ENCODE measurements at places on chromosomes 1 and 21.
A peak's percentile ranks its signal among the peaks of the same experiment; 100 is the strongest.

- DNase-seq = peak; percentile 33
These were observed 35.5 kb downstream of the HSD3B1 start for GRCh38 chr1:119542492-119542946.

GRCh38 chr1:206769304-206769731 lies 1.3 kb upstream of the IL19 start:
- peak; percentile 25 for DNase-seq

DNA sequence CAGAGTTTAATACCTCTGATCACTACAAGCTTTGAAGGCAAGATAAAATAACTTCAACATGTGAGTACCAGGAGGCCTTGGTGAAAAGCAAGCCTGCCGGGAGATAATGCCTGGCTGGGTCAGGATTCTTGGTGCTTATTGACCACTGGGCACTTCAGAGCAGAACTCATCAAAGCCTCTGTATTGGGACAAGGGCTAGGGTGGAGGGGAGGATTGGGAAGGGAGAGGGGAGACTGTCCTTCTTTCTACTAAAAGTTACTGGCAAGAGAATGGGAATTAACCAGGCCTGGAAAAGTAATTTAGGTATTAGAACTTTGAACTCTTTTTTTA lies 35.2 kb downstream of the NEK2 start:
- DNase-seq = no peak

DNA sequence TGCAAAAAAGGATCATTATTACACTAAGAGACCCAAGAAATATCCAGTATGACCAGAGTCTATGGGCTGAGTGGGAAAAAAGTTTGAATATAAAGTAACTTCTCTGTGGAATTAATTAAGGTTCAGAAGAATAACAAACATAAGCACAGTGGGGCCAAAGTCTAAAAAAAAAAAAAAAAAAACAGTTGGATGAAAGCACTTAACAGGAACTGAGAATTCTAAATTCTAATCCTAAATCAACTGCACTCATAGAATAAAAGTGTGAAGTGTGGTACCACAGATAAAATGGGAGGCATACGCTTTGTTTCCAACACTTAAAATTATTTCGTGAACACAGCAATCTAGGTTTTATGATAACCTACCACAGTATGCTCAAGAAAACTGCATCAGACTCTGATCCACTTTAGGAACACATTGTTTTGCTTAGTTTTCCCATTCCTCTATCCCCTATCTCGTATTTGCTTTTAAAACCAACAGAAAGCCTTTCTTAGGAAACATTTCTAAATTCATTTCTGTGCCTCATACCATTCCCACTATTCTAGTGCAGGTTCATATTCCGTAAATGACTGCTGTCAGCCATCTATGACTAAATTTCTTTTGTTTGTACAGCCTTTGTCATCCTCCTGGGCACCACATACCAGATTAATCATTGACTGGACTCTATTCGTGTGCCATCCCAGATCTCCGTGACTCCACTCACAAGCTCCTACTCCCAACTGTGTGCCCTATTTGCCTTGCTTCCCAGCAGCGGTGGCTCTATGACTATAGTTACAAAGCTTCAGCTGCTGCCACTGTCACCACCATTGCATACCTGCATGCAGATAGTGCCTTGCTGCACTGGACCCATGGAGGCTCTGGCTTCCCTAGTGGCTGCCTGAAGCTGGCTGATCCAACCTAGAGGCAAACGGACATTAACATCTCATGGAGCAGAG lies 24.9 kb downstream of the CHML start:
- DNase-seq = peak; percentile 96

- peak; percentile 9 for DNase-seq
These were observed 28.2 kb downstream of the RNF220 start for GRCh38 chr1:44433209-44433608.

DNA sequence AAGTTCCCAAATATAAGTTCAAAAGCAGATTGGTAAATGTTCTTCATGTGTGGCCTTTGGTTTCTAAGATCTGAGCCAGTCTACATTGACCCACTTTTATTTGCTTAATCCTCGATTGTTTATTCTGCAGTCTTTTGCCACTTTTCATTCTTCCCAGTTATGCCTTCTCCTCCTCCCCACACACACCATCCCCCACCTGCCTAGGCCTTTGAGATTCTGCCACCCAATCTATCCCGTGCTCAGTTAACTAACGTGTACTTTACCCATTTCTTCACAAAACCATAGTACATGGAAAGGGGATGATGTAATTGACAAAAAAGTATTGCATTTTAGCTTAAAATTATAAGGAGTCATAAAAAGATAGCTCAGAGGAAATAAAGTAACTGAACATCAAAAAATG lies 3.7 kb downstream of the CFH start:
- DNase-seq = no peak

DNA sequence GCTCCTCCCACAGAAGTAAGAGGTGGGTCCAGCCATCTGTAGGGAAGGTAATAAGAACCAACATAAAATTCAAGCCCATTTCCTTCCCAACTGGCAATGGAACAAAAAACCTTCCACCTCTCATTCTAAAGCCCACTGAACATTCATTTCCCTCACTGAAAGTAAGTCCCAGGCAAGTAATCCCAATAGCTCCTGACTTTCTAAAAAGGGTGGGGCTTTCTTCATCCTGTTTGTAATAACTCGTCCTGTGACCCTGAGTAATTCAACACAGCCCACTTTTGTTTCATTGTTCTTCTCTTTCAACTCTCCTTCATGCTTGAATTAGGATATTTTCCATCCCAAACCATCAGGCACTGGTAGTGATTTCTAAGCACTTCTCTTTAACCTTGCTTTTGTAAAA lies 74.9 kb downstream of the DAB1 start:
- no peak for DNase-seq

- DNase-seq = no peak
These were observed 66.0 kb downstream of the SLC30A10 start for GRCh38 chr1:219862366-219862765.

DNA sequence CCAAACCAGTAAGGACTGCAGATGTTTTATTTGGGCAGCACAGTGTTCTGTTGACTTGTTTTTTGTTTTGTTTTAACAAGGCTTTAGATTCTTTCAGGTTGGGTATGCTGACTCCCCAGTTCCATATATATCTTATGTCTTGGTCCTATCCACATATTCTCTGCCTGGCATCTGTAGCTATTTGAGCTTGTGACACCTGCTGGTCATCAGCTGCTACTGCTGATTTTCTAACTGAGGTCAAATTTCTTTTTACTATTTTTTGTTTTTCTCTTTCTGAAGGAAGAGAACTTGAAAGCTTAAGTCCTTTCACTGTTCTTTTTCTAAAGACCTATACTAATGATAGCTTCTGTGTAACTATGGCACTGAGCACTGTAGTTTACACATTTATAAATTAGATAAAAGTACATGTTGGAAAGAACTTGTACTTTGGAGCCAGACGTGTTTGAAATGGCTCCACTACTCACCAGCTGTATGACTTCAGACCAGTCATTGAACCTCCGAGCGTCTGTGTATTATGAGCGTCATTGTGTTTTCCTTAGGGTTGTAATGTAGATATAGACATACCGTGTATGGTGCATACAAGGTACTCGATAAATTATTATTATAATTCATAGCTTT lies 109.4 kb downstream of the NRDC start:
- peak; percentile 90 for DNase-seq

GRCh38 chr1:16111771-16112595 lies 38.5 kb upstream of the FAM131C start:
- peak; percentile 60 for DNase-seq

DNA sequence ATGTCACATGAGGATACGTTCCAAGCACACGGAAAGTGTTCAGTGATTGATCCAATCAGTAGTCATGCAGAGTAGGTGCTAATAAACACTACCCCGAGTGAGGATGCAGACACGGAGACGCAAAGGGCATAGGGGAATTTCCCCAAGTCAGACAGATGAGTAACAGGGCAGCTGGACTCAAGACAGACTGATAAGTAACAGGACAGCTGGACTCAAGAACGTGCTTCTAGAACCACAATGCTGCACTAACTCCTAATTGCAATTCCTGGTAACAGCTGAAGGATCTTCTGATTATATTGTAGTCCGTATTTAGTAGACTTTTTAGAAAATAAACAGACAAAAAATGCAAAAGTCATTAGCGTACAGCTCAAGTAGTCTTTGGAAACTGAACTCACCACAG lies 1.9 kb upstream of the OR2T10 start:
- DNase-seq = no peak

GRCh38 chr1:247110627-247111258 lies 6.6 kb upstream of the ZNF669 start:
- DNase-seq = peak; percentile 41

DNA sequence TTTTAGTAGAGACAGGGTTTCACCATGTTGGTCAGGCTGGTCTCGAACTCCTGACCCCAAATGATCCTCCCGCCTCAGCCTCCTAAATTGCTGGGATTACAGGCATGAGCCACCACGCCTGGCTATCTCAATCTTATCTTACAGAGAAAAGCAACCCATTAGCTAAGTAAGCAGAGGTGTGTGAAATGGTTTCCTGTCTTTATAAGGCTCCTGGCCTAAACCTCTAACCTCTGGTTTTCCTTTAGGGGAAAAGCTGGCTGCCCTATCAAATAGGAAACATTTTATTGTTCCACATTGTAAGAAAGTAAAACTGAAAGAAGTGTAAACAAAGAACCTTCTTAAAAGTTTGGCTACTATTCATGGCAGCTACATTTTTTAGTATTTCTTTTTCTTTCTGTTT lies 78.3 kb upstream of the MORC3 start:
- DNase-seq = no peak

- peak; percentile 66 for DNase-seq
These were observed 29.6 kb downstream of the NHLH2 start for GRCh38 chr1:115811140-115811828.

GRCh38 chr1:166164995-166165660 lies 1.7 kb downstream of the FAM78B start:
- DNase-seq = peak; percentile 72

DNA sequence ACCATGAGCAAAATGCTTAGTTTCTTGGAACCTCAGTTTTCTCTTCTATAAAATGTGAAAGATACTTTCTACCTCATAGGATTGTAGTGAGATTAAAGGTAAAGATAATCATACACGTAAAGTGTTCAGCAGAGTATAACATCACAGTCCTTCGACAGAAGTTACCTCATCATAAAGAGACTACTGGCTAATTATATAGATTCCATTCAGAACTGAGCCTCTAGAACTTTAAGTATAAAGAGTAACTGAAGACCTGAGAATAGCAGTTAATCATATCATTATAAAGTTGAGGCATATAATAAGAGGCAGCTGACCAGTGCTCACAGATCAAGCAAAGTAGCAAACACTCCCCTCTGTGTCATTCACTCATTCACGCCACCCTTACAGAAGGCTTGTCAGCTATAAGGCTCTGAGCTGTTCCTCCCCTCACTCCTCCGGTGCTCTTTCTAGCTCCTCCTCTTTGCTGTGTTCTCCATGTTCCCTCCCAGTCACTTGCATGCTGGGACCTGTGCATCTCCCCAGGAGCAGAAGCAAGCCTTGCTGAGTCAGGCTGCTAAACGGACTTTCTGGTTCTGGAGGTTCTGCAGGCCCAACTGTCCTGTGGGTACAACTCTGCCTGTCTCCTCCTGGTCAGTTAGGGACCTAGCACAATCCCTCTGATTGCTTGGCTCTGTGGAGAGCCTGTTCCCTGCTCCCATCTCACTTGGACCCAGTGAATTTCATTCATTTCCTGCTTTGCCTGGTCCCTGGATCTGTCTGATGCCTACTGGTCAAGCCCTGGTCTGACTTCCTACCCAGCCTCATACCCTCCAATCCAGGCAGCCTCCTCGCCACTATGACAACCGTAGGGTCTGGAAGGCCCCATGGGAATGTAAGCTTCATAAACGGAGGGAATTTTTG lies 28.3 kb upstream of the LY9 start:
- DNase-seq = peak; percentile 33

DNA sequence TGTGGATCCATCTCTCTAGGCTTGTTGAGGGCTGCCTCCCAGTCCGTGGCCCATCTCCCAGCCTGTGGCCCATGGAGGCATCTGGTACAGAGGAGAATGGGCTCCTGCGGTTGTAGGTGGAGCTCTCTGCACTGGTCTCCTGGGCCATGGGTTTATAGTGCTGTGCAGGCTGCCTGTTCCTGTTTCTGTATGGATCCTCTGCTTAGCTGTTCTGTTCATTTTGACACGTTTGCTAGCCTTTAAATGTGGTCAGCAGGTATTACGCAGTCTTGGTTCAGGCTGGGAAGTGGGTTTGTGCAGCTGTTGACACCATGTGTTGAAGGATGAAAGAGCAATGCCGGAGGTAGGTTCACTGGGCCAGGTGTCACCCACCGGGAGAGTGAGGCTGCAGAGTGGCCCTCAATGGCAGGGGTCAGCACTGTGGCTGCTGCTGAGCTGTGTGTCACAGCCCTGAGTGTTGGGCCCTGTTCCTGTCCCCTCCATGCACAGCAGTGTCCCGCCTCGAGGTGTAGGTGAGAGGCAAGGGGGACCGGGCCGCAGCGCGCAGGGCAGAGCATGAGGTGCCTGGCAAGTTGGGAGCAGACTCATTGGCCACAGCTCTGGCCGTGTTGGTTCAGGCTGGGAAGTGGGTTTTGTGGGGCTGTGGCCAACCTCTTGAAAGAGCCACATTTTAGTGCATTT lies 39.0 kb downstream of the SNAP47 start:
- peak; percentile 90 for DNase-seq

DNA sequence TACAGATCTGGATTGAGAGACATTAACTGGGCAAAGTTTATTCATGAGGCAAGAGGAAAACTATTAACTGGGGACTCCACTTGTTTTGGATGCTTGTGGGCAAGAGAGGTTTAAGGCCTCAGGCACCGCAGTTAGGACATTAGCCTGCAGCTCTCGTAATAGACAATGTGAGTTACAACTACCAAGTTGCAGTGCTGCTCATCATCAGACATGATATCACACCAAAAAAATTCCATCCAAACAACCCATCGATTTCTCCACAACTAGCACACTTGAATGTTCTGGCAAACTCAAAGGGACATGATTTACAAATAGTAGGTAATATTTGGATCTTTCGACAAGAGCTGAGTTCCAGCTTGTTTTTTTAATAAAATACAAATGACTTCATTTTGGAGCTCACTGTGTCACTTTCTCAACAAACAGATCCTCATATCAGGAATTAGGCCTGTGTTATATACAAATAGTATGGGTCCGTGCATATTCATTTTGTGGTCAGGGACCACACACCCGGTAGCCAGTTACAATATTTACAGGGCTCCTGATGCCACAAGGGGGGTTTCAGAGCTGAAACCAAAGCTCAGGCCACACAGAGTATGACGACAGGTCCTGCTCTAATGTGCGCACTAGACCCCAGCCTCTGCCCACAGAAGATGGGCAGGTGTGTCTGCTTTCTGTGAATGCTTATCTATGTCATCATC lies 128.0 kb downstream of the TGFBR3 start:
- no peak for DNase-seq

GRCh38 chr1:96080925-96081324 lies 640.7 kb upstream of the PTBP2 start:
- peak; percentile 18 for DNase-seq

GRCh38 chr1:28933277-28933676 lies 18.9 kb downstream of the EPB41 start:
- DNase-seq = no peak
